ENCODE measurements at places on chromosomes 2 and 18. TPM values are rescaled to one million over a fixed set of nuclear protein-coding genes. Genes with fewer than 3 reads are reported as not detected.

PRSS56 gene
- polyA plus RNA-seq, result not detected

CGREF1 gene
- 0.21 TPM for polyA plus RNA-seq

PRKAG3 gene
- not detected for polyA plus RNA-seq

ZBTB14 gene
- 9.1 TPM for polyA plus RNA-seq

CKAP2L gene
- 37.4 TPM for polyA plus RNA-seq

GPR39 gene
- polyA plus RNA-seq, result not detected

SLC38A11 gene
- polyA plus RNA-seq, result not detected

MRPS5 gene
- 68.9 TPM for polyA plus RNA-seq

All from GM12878 (cell line).